Colonic mucosa (tissue), 4 donors: ENCODE measurements at places on chromosomes 2 and 18.

- no peak for DNase-seq
Measured at GRCh38 chr2:71459084-71459431, 5.7 kb downstream of the DYSF start.

DNA sequence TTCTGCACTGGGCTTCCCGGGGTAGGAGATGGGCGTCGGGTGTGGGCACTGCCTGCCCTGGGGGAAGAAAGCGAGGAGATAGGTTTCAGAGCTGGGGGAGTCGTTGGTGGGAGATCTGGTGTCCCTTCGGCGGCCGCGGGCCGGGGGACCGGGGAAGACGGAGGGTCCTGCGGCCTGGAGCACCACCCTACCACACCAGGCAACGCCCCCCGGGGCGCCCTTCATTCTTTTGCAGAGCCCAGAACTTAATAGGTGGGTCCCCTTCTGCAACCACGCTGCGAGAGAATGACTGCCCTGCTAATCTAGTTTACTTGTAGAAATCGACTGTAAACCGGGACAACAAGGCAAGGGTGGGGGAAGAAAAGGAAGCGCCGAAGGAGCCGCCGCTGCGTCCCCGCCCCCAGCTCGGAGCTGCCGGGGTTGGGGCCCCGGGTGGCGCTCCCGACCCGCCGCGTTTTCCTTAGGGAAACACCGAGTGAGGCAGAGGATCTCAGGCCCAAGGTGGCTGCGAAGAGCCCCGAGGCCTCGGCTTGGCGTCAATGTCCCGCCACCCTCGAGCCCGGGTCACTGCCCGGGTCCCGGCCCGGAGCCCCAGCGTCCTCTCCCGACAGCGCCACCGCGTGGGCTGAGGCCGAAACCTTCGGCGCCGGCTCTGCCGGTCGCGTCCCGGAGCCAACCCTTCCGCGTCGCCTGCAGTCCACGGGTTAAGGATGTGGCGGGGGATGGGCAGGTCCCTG lies 5.4 kb upstream of the SATB2 start:
- peak; percentile 92 for DNase-seq

- no peak for DNase-seq
Measured at GRCh38 chr2:38477006-38477405, 99.9 kb upstream of the ATL2 start.

GRCh38 chr2:7697052-7697451 lies 779.8 kb downstream of the RNF144A start:
- no peak for DNase-seq

GRCh38 chr18:54444319-54444914 lies 86.7 kb downstream of the C18orf54 start:
- DNase-seq = peak; percentile 69

DNA sequence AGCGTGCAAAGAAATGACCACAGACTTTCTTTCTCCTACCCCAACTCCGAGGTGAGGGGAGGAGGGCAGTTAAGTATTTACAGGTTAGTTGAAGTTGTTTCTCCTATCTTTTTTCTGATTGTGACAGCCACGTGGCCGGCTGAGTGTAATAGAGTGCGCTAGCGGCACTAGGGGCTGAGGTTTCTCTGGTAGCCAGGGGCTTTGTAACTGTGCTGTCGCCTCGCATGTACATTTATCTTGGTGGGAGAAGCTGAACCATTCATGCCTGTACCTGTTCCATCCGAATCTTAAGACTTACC lies 214.1 kb upstream of the STON1 start:
- DNase-seq = peak; percentile 36

DNA sequence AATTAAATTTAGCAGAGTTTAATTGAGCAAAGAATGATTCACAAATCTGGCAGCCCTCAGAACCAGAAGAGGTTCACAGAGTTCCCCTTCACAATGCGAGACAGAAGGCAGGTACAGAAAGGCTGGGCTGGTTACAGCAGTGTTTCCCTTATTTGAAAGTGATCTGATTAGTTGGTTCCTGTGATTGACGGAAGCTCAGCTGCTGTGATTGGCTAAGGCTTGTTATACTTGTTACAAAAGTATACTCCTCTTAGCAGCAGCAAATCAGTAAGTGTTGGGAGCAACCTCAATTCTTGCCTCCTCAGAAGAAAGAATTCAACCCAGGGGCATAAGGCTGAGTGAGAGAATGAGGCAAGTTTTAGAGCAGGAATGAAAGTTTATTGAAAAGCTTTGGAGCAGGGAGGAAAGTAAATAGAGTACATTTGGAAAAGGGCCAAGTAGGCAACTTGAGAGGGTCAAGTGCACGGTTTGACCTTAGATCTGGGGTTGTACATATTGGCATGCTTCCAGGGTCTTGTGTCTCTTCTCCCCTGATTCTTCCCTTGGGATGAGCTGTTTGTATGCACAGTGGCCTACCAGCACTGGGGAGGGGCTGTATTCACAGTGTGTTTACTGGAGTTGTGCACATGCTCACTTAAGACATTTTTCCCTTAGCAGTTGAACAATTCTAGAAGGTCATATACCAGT lies 431.8 kb upstream of the RAB12 start:
- no peak for DNase-seq

DNA sequence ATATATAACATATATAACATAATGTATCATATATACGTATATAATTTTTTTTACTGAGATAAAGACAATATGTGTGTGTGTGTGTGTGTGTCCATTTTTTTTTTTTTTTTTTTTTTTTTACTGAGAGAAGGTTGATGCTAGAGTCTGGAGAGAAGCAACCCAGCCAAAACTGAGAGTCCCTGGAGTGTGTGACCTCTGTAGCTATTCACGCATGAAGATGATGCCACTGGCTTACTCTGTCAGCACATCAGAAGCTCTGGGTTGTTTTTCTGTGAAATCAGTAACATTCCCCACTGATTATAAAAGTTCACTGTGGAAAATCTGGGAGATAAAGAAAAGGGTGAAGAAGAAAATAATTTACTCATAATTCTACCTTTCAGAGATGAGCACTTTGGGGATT lies 27.2 kb downstream of the CCDC195 start:
- no peak for DNase-seq

- no peak for DNase-seq
Measured at GRCh38 chr2:72788756-72789155, 37.1 kb downstream of the EXOC6B start.

DNA sequence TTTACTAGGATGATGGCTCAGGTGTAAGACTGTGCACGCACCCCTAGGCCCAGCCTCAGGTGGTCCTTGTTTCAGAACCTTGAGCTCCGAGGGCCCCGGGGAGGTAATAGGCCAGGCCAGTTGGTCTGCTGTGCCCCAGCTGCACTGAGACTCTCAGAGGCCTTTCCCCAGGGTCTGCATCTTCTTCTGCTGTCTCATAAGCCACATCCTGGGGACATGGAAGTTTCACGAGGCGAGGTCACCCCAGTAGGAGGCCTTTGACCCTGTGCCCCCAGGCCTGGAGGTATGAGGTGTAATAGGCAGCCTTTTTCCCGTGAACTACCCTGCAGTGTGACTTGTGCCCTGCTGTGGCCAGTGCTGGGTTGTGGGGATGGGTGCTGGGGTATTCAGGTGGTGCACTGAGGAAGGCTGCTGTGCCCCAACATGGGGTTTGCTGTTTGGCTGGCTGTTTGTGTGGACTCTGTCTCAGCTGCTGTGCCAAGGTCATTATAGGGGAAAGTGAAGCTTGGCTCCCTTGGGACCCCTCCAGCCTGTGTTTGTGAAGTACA lies 6.9 kb downstream of the OXER1 start:
- DNase-seq = no peak

DNA sequence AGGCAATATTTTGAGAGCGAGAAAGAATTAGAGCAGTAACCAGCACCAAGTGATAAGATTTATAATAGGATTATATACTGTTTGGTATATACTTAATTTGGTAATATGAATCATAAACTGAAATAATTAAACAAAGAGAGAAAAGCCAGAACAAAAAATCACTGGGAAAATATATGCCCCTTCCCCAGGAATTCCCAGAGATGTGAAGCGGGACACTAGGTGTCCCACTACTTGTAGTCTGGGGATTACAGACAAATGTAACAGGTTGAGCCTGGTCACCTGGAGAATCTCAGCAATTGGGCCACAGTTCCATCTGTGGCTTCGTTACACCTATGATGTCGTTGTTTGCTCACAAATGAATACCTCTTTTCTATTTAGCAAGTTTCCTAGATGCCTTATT lies 256.1 kb upstream of the CHAC2 start:
- DNase-seq = no peak

- peak; percentile 58 for DNase-seq
Measured at GRCh38 chr18:13218368-13218991, at the start of gene LDLRAD4. TSS of gene LDLRAD4 (plus strand) at chr18:13218760.

DNA sequence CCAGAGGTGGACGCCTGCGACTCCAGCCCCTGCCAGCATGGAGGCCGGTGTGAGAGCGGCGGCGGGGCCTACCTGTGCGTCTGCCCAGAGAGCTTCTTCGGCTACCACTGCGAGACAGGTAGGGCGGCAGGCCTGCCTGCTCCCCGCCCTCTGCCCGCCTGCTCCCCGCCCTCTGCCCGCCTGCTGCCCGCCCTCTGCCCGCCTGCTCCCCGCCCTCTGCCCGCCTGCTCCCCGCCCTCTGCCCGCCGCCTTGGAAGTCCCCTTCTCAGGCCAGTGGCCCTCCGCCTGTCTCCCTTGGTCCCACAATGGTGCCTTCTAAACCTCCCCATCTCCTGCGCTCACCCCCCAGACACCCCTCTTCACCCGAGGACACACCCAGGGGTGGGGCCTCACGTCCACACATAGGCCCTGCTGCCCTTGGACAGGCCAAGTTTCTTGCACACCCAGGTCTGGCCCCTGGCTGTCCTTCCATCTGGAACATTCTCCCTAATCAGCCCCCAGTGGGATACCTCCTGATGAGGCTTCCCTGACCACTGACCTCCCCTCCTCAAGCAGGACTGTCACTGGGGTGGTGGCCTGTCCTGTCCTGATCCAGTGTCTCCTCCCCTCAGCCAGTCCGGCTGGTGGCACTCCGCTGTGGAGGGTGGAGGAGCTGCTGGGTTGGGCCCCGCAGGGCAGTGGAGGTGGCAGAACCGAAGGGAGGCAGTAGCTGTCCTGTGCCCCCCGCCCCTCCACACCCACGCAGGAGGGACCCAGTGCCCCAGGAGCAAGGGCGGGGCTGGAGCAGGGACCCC lies 37.9 kb downstream of the MTERF4 start:
- peak; percentile 47 for DNase-seq

DNA sequence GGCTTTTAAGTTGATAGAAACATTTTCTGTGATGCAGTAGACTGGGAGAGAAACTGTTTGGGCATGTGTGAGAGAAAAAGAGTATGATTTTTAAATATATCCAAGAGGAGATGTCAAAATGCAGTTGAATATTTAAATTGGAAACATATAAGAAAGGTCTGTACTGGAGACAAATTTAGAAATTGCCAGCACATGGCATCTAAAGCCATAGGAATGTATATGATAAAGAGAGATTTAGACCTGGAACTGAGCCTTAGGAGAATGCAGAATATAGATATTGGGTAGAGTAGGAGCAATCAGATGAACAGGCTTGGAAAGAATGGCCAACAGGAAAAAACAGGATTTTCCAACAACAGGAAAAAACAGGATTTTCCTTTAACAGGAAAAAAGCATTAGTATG lies 680.8 kb downstream of the MBD2 start:
- no peak for DNase-seq

DNA sequence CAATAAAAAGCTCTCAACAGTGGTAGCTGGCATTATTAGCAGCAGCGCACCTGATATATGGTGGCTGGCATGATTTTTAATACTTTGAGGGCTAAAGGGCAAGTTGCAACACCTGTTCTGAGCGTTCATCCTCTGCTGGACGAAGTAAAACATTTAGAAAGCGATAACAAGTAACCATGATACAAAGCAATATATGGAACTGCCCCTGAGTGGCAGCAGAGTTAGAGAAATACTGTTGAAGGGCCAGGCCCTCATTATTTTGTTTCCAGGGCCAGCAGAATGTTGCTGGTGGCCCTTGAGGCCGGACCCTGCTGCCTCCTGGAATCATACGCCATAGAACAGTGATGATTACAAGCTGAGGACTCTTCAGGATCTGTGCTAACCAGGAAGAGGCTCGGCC lies 47.8 kb downstream of the ARHGEF4 start:
- no peak for DNase-seq

- no peak for DNase-seq
Measured at GRCh38 chr2:59584958-59585357, 968.5 kb downstream of the BCL11A start.

DNA sequence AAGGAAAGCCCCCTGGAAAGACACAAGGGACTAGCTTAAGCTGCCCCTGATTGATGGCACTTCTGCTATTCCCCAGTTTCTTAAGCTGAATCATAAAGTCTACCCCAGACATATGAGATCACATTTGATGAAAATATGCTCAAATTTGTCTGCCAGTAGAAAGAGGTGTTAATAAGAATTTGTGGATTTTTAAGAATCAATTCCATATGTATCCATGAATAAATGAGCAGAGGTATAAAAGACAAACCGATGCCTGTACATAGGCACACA lies 119.9 kb downstream of the CCBE1 start:
- DNase-seq = no peak

- no peak for DNase-seq
Measured at GRCh38 chr18:75782204-75782603, 354.7 kb upstream of the SMIM21 start.
